Occipital lobe (tissue), 3 donors: ENCODE measurements at places on chromosomes 11 and 22. TPM values are rescaled to one million over a fixed set of nuclear protein-coding genes. Genes with fewer than 3 reads are reported as not detected.

A4GALT gene
- 0.31 TPM for total RNA-seq

FAM180B gene
- 0.16 TPM for total RNA-seq

OOSP2 gene
- not detected for total RNA-seq

ZNF215 gene
- total RNA-seq, result 5.6 TPM

TMEM138 gene
- 24.2 TPM for total RNA-seq

NAALADL1 gene
- 2.3 TPM for total RNA-seq

CCDC87 gene
- 0.62 TPM for total RNA-seq

PRR5L gene
- total RNA-seq, result 3.1 TPM

C11orf86 gene
- not detected for total RNA-seq

TRIM49B gene
- not detected for total RNA-seq

NFAM1 gene
- 0.62 TPM for total RNA-seq

OR2D2 gene
- total RNA-seq, result 0.31 TPM

CATSPER1 gene
- not detected for total RNA-seq

TENM4 gene
- total RNA-seq, result 112 TPM

OR6T1 gene
- total RNA-seq, result not detected

VWA5A gene
- total RNA-seq, result 5.8 TPM

MUC6 gene
- not detected for total RNA-seq

BARX2 gene
- 0.16 TPM for total RNA-seq

CRYBB3 gene
- total RNA-seq, result not detected

PLEKHB1 gene
- 4.1 TPM for total RNA-seq

WT1 gene
- not detected for total RNA-seq

IGLL5 gene
- not detected for total RNA-seq

NRXN2 gene
- 219 TPM for total RNA-seq

HBE1 gene
- total RNA-seq, result 3.6 TPM

IL10RA gene
- 6.7 TPM for total RNA-seq

ARRB1 gene
- 55.4 TPM for total RNA-seq

TMEM191C gene
- total RNA-seq, result 4.4 TPM

CHST1 gene
- total RNA-seq, result 10.5 TPM

MS4A15 gene
- not detected for total RNA-seq

MUC15 gene
- not detected for total RNA-seq

OR52H1 gene
- total RNA-seq, result 0.47 TPM

CRYBB2 gene
- total RNA-seq, result not detected

PAK1 gene
- total RNA-seq, result 69.3 TPM

OSBP2 gene
- total RNA-seq, result 27.0 TPM

PAMR1 gene
- total RNA-seq, result 3.0 TPM

MMP27 gene
- total RNA-seq, result not detected

SYTL2 gene
- total RNA-seq, result 7.0 TPM

SGSM1 gene
- 11.4 TPM for total RNA-seq

SHISA8 gene
- not detected for total RNA-seq
